ENCODE measurements at places on chromosomes 4 and X. TPM values are rescaled to one million over a fixed set of nuclear protein-coding genes. Genes with fewer than 3 reads are reported as not detected.

DNA sequence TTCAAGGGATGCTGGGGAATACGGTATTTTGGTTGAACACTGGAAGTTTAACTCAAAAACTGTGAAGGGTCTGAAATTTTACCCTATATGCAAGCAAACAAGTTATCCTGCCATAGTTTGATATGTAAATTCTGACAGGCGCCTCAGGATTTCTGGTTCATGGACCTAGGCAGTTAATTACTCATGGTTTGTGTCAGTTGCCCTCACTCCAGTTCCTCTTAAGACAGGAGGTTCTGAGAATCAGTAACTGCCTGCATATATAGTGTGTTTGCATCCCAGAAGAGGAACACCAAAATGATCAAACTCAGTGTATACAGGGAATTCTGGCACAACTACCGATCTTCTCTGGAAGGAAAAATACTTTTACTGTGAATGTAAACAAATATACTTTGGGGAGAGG, 360.4 kb upstream of the NWD2 start:
- DNase-seq: no peak

DNA sequence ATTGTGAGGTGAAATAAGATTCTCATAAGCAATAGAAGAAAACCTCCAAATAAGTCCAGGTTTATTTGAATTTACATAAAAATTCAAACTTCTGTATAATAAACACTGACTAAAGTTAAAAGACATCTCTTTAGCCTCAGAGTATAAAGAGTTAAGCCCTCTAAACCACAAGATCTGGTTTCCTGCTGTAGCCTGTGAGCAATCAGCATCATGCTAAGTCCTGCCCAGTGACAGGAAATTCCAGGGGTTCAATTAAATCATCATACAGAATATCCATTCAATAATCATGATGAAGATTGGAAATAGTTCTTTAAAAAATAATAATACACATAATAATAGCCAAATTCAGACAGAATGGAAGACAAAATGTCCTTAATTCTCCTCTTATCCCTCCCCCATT, 139.2 kb upstream of the DGKK start:
- DNase-seq: no peak

MTMR8 gene
- 11.2 TPM for total RNA-seq

MAPK10 gene
- 8.3 TPM for total RNA-seq

GRCh38 chrX:44906041-44906440, 33.1 kb downstream of the KDM6A start:
- DNase-seq: no peak

MAD2L1 gene
- 1.9 TPM for total RNA-seq

- no peak for DNase-seq
Observed at GRCh38 chr4:87633243-87633642, 16.8 kb upstream of the DMP1 start.

DNA sequence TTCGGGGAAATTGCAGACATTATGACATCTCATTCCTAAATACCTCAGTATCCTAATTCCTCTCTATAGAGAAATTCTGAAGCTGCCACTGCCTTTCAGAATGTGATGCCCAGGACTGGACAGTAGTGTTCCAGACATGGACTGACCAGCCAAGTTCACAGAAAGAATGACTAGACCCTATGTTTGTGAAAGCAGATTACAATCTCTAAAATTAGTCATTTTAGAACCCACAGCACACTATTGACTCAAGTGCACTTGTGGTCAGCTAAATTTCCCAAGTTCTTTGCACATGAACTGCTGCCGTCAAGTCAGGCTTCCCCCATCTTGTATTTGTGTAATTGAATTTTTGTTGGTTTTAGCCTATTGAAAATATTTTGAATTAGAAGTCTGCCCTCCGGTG, 81.0 kb upstream of the ESX1 start:
- no peak for DNase-seq

GRCh38 chr4:66613591-66613990, 931.7 kb downstream of the CENPC start:
- no peak for DNase-seq

NAT8L gene
- total RNA-seq: 0.14 TPM

- DNase-seq: no peak
Observed at GRCh38 chrX:4320436-4320947, 607.0 kb upstream of the PRKX start.

DNA sequence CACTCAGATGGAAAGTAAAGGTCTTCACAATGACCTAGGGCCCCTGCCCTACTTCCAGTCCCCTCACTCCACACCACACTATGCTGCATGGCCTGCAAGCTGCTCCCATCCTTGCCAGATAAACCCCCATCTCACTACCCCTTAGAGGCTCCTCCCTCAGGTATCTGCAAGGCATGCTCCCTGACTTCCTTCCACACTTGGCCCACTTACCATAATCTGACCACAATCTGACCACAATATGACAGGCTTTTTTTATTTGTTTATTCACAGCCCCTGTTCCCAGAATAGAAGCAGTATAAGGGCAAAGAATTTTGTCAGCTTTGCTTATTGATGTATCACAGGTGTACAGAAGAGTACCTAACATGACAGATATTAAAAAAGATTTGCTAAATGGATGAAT, 124.7 kb downstream of the CAMK2D start:
- no peak for DNase-seq

TGIF2LX gene
- not detected for total RNA-seq

- no peak for DNase-seq
Observed at GRCh38 chrX:39017716-39018115, 216.5 kb downstream of the MID1IP1 start.

DNA sequence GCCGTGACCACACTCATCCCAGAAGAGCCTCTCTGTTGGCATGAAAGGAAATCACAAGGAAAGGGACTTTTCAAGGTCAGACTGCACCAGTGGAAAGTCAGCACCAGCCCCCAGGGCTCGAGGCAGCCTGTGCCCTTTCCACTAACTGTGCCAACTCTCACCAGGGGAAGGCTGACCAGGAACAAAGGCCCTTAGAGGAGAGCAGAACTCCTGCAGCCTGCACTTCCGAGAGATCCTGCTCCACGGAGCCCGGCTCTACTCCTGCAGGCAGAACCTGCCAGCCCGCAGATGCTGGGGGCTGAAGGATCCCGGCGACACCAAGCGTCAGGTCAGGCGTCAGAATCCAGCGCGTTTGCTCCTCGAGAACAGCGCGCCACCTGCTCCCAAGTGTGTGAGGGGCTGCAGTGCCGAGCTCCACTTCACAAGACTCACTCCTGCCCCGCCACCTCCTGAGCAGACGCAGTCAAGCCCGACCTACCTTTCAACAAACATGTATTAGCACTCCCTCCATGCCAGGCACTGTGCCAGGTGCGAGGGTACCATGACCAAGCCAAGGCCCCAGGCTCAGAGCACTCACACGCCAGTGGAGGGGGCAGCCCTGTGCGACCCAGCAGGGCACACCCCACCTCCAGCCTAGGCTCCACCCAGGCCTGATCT, 13.6 kb upstream of the HELT start:
- peak; percentile 16 for DNase-seq

DNA sequence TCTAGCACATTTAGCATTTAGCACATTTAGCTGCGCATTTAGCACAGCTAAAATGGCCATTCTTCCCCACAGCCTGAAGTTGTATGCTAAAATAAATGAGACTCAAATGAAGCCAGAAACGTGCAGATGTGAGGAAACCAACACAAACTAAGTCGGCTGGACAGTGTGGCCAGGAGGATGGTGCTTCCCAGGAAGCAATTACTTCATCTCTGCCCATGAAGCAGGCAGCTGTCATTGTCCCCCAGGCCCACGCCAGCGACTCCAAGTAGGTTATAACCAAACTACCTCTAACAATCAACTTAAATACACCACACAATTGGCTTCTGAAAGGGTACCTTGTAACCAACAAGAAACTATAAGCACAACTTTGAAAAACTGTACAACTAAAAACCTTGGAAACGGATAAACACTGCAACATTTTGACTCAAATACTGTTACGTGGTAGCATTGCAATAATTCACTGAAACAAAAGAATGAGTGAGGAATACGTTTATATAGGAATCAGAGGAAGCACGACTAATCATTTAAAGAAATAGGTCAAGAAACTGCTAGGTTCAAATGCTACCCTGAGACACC, 39.2 kb downstream of the AFAP1 start:
- DNase-seq: no peak

DNA sequence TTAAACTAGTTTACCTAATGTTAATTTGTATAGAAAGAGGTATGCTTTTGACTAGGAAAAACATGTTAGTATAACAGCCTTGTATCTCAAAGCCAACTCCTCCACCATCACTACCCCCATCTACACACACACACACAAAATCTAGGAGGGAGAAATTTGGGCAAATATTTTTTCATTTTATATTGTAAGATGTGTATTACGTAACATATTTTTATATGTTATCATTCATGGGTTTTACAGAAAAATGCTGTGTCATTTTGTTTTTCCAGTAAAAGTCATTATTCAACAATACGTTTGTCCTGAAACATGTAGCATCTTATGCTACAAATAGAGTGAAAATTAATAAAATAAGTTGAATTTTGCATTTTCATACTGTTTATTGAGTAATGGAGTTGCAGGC, 3.0 kb downstream of the SULT1B1 start:
- DNase-seq: no peak

DNA sequence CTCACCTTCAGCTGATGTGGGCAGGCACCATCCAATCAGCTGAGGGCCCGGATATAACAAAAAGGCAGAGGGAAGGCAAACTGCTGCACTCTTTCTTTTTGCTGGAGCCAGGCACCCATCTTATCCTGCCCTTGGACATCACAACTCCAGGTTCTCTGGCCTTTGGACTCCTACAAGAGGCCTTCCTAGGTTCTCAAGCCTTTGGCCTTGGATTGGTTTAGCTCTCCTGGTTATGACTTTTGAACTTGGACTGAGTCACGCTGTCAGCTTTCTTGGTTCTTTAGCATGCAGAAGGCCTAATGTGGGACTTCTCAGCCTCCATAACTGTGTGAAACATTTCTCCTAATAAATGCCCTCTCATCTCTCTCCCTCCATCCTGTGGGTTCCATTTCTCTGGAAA, 23.0 kb upstream of the N4BP2 start:
- DNase-seq: no peak

DNA sequence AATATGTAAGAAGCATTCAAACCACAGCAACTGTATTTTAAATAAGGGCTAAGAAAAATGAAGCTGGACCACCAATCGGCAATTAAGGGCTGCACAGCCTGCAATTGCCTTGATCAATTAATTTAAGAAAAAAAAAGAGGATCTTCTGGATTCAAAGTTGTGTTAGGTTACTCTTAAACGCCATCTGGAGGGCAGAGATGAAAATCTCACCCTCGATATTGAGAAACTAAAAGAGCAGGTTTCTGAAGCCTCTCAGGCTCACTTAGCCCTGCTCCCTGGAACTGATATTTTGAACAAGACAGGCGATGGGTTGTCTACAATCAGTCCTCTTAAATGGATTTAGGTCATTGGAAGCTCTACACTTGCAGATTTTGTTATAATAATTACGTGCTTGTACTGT, 579.4 kb downstream of the GRXCR1 start:
- DNase-seq: no peak

- no peak for DNase-seq
Observed at GRCh38 chr4:83305187-83305586, 20.6 kb upstream of the COQ2 start.

- DNase-seq: no peak
Observed at GRCh38 chrX:69137371-69138117, 27.7 kb downstream of the PJA1 start.

GPR50 gene
- total RNA-seq: not detected

FHDC1 gene
- 40.4 TPM for total RNA-seq

GRCh38 chr4:86967798-86968197, 33.0 kb downstream of the AFF1 start:
- no peak for DNase-seq

DNA sequence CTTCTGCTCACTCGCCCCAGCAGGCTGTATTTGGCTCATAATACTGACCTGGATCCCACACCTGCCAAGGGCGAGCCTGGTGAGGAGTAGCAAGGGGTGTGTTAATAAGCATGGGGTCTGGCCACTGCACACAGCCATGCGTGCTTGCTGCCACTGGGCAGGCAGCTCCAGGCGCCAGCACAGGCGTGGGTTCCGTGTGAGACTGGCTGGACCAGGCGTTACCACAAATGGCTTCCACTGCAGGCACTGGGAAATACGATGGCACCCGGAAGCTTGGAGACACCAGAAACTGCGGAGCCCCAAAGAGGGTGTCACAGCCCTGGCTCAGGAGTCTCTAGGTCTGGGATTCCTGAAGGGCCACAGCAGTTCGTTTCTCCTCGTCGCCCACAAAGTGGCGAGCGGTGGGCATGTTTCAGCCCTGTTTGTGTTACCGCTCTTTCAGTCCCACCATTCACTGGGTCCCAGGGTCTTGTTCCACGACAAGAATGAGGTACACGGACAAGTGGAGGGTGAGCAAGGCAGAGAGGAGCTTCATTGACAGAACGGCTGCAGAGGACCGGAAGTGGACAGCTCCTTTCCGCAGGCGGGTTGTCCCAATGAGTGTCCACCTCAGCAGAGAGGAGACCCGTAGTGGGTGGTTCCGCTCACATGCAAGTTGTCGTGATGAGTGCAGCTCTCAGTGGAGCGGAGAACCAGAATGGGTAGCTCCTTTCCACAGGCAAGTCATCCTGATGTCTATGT, 428.9 kb downstream of the EPHA5 start:
- DNase-seq: no peak

IL13RA2 gene
- not detected for total RNA-seq

- DNase-seq: no peak
Observed at GRCh38 chr4:52912608-52913007, 50.5 kb downstream of the RASL11B start.

GPR34 gene
- total RNA-seq: 6.7 TPM

- no peak for DNase-seq
Observed at GRCh38 chrX:48720577-48721250, 24.2 kb downstream of the SUV39H1 start.

DNA sequence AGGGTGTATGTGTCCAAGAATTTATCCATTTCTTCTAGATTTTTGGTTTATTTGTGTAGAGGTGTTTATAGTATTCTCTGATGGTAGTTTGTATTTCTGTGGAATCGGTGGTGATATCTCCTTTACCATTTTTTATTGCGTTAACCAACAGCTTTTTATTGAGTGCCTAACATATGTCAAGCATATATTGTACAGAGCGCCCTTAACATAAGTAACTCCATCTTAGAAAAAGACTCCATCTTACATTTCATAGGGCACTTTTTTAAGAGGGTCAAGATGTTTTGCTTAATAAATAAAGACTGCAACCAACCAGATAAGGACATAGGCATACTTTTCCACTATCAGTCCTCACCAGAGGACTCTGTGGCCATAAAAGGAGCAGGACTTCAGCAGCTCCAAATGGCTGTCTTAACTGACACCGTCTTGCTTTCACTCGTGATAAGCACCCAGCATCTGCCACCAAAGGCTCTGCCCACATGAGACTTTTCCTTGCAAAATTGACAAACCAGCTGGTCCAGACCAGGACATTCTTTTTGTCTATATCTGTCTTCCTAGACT, 75.0 kb downstream of the HS6ST2 start:
- no peak for DNase-seq

DNA sequence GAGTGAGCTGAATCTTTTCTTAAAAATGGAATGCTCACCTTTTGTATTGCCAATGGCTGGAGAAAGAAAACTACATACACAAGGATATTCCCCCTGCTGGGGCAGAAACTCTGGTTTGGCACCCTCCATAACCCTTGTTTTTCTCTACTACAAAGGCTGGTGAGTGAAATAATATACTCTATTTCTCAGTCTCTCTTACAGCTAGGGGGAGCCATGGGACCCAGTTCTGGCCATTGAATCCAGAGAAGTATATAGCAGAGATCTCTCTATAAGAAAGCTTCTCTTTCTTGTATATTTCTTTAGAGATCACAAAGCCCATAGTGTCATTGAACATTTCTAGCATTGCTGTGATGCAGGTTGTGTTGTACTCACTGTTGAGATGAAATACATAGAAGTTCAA, 49.8 kb downstream of the SMPX start:
- DNase-seq: no peak

- DNase-seq: no peak
Observed at GRCh38 chr4:179196511-179196910, 1754.3 kb upstream of the AGA start.

OTUD6A gene
- not detected for total RNA-seq
